ENCODE measurements at places on chromosomes 3 and 15. TPM values are rescaled to one million over a fixed set of nuclear protein-coding genes. Genes with fewer than 3 reads are reported as not detected.

DNA sequence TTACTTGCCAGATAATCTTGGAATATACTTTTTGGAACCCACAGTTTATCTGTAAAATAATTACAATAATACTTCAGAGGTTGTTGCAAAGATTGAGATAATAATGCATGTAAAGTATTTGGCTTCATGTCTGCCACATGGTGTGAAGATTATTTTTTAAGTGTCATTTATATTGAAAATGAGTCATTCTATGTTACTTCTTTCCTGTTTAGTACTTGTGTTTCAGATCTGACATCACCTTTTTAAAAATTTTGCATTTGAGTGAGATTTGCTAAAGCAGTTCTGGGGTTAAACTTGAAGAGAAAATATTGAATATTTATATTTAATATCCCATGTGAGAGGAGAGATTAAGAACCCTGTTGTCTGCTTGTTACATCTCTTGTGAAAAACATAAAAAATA, 31.2 kb downstream of the IQGAP1 start:
- no peak overlapping the region for H3K4me3 ChIP-seq
- H3K27me3 ChIP-seq = no peaks in the 10 kb centered on the region
- no peaks in the 10 kb centered on the region for H3K36me3 ChIP-seq
- peaks cover 23% of the 10 kb centered on the region for H3K4me1 ChIP-seq
- H3K27ac ChIP-seq = peak overlapping the region; percentile 58
- no peak for DNase-seq

ECE2 gene
- total RNA-seq = not detected

ANKUB1 gene
- total RNA-seq = not detected

GRCh38 chr15:89368566-89369223, 34.1 kb upstream of the POLG start:
- H3K36me3 ChIP-seq = no peaks in the 10 kb centered on the region
- H3K27ac ChIP-seq = no peak overlapping the region
- H3K4me1 ChIP-seq = peaks cover 3% of the 10 kb centered on the region
- peaks cover 81% of the 10 kb centered on the region for H3K27me3 ChIP-seq
- no peak for DNase-seq

DNA sequence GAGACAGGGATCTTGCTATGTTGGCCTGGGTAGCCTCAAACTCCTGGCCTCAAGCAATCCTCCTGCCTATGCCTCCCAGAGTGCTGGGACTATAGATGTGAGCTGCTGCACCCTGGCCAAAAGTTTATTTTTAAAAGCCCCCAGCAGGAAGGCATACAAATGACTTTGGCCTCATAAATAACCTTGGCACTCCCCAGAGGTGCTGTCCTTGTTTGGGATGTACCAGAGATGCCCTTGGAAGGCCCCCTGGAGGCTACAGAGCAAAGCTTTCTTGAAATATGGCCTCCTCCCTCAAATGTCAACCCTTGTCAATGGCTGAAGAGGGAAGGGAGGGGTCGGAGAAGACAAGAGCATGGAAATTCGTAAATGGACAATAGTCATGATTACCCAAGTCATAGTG, 14.0 kb upstream of the RTP3 start:
- H3K36me3 ChIP-seq = no peaks in the 10 kb centered on the region
- H3K27ac ChIP-seq = no peak overlapping the region
- H3K27me3 ChIP-seq = no peaks in the 10 kb centered on the region
- no peak for DNase-seq
- no peak overlapping the region for H3K4me3 ChIP-seq
- H3K4me1 ChIP-seq = no peaks in the 10 kb centered on the region

GRCh38 chr3:82163907-82164520, 402.6 kb upstream of the GBE1 start:
- no peaks in the 10 kb centered on the region for H3K4me1 ChIP-seq
- no peak for DNase-seq
- no peaks in the 10 kb centered on the region for H3K27me3 ChIP-seq
- no peak overlapping the region for H3K27ac ChIP-seq
- no peak overlapping the region for H3K4me3 ChIP-seq
- no peaks in the 10 kb centered on the region for H3K36me3 ChIP-seq

- H3K4me1 ChIP-seq = no peaks in the 10 kb centered on the region
- H3K4me3 ChIP-seq = no peak overlapping the region
- H3K36me3 ChIP-seq = no peaks in the 10 kb centered on the region
- H3K27ac ChIP-seq = no peak overlapping the region
These were observed 30.8 kb downstream of the LAMP3 start for GRCh38 chr3:183131735-183132134.

GRCh38 chr15:77461486-77461885, 40.8 kb downstream of the HMG20A start:
- no peaks in the 10 kb centered on the region for H3K27me3 ChIP-seq
- DNase-seq = no peak
- no peaks in the 10 kb centered on the region for H3K36me3 ChIP-seq
- H3K4me1 ChIP-seq = no peaks in the 10 kb centered on the region
- no peak overlapping the region for H3K27ac ChIP-seq
- no peak overlapping the region for H3K4me3 ChIP-seq

DNA sequence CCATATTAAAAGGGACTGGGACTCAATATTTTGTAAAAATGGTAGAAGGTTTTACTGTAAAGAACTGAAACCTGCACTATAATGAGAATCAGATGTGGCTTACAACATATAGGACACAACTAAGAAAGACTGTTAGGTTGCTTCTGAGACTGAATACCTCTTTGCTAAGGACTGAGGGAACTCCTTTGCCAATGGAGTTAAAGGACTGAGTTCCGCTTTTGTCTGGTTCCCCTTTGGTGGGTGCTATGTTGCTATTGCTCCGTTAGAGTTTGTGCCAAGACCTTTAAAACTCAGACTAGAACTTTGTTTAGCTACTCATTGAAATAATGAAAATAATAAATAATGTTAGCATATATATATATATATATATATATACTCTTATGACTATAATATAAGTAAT, 147.8 kb upstream of the KCNMB2 start:
- H3K27ac ChIP-seq = no peak overlapping the region
- H3K36me3 ChIP-seq = no peaks in the 10 kb centered on the region
- no peak overlapping the region for H3K4me3 ChIP-seq
- H3K4me1 ChIP-seq = no peaks in the 10 kb centered on the region

- no peaks in the 10 kb centered on the region for H3K4me1 ChIP-seq
- H3K4me3 ChIP-seq = peak overlapping the region; percentile 96
- H3K27ac ChIP-seq = peak overlapping the region; percentile 97
- H3K36me3 ChIP-seq = no peaks in the 10 kb centered on the region
- H3K27me3 ChIP-seq = no peaks in the 10 kb centered on the region
- DNase-seq = peak; percentile 32
These were observed 759 bp upstream of the TTBK2 start for GRCh38 chr15:42921342-42921731.

DNA sequence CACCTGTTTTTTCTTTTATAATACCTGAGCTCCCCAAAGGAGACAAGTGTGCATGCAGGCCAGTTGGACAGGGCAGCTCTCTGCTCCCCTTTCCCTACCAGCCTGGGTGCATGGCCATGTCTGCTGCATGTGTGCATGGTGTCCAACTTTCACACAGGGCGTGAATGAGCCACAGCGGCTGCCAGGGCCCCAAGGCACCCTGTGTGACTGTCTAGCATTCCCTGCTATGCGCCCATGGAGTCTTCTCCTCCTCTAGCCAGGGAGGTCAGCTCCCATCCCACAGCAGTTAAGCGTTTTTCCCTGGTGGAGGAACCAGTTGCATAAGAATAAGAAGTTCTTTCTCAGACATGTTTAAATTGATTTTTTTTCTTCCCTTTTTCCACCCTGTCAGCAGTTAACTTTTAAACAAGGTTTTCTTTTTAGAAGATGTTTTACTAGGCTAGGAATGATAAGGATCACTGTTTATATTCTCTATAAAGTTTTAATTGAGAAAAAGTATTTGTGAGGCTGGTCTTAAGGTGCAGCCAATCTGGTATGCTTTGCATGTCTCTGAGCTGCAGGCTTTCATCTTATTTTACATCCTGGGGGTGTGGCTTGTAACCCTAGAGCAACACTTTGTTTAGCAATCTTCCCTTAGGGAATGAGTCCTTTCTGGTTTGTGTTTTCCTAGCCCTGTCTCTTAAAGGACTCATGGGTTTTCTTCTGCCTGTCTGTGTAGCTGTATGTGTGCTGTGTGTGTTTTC, 20.5 kb upstream of the OR5H1 start:
- no peak overlapping the region for H3K27ac ChIP-seq
- no peaks in the 10 kb centered on the region for H3K36me3 ChIP-seq
- DNase-seq = peak; percentile 28
- H3K27me3 ChIP-seq = no peaks in the 10 kb centered on the region

DNA sequence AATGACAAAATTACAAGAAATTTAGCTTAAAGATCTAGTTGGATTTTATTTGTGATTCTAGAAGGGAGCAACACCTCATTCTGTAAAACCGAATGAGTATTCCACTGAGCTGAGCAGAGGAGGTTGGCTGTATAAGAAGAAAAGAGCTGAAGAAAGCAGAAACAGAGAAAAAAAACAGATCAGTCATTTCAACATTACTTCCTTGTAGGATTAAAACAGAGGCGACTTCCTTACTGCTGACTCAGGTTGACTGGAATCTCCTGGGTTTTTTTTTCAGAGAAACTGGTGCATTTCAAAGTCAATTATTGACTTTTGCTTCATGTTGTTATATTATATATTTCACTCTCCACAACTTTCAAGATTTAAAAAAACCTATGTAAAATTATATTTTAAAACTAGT, 368.1 kb upstream of the UBE2E2 start:
- H3K27me3 ChIP-seq = no peaks in the 10 kb centered on the region
- DNase-seq = no peak
- H3K4me3 ChIP-seq = no peak overlapping the region
- no peak overlapping the region for H3K27ac ChIP-seq

All from prostate gland (tissue), 2 donors.